Hindlimb muscle (tissue), 1 donor: ENCODE measurements at places on chromosomes 6 and 20.

- no peak for DNase-seq
These were observed 1.2 kb downstream of the IFNGR1 start for GRCh38 chr6:137217801-137218472.

DNA sequence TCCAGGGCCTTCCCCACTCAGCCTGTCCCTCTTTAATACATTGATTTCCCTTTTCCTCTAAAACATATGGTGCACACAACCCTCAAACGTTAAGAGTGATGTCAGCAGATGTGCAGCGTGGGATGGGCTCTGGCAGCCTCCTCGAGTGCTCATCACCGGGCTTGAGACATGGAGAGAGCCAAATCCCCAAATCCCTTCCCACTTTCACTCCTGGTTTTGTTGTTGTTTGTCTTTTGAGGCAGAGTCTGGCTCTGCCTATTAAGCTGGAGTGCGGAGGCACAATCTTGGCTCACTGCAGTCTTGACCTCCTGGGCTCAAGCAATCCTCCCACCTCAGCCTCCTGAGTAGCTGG is 5.8 kb upstream of the PLTP start:
- peak; percentile 77 for DNase-seq

GRCh38 chr6:134123666-134124208 is 71.3 kb upstream of the SLC2A12 start:
- peak; percentile 36 for DNase-seq

DNA sequence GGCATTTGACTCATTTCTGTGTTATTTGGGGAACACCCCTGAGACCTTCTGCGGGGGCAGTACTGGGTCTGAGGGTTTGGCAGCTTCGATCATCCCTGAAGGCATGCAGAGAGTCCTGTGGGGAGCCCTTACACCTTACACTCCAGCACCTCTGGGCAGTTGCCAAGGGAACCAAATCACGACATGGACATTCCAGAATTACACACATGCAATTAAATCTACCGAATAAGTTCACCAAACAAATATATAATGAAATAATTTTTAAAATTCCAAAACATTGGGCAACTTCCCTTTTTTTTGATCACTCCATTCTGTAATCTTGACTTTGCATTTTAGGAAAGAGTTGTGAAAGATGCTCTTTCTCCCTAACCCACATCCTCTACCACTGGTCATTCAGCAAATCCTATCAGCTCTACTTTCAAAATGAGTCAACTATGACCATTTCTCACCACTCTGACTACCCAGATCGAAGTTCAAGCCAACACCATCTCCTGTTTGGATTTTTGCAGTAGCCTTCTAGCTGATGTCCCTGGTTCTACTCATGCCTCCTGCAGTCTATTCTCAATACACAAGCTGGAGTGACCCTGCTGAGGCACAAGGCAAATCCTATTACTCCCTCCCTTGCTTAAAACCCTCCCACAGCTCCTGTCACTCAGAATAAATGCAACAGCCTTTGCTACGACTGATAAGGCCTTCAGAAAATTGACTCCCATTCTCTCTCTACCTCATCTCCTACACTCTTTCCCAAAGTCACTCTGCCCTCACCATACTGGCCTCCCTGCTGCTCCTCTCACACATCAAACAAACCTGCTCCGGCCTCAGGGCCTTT is 533.3 kb downstream of the HACE1 start:
- DNase-seq = no peak

- DNase-seq = no peak
These were observed 12.5 kb upstream of the EBF4 start for GRCh38 chr20:2680046-2680445.

- DNase-seq = no peak
These were observed 81.9 kb downstream of the PHACTR2 start for GRCh38 chr6:143759666-143760065.

DNA sequence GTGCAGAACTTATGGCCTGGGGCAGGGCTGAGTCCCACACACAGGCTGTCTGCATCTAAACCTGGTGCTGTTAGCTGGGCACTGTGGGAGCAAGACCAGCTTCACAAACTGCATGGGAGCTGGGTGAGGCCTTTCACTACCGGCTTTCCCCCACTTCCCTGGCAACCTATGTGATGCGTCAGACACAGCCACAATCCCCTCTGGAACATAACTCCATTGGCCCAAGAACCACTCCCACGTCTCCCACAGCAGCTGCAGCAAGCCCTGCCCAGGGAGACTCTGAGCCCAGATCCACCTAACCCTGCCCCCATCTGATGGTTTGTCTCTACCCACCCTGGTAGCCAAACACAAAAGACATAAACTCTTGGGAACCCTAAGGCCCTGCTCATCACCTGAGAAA is 9.3 kb downstream of the WDR27 start:
- DNase-seq = no peak

DNA sequence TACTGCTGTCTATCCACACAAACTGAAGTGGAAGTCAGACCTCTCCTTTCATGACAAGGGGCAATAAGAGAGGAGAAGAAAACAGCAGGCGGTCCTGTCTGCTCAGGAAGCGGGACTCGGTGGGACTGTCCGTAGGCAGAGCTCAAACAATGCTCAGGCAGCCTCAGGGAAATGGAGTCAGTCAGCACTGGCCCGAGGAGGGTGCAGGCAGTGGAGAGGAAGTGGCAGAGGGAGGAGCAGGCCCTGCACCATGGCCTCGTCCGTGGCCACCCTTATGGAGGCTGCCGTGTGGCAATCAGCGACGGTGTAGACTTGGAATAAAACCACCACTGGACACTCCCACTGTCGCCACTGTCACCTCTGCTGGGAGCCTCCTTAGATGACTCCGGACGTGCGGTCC is 19.6 kb downstream of the FOXC1 start:
- DNase-seq = no peak

DNA sequence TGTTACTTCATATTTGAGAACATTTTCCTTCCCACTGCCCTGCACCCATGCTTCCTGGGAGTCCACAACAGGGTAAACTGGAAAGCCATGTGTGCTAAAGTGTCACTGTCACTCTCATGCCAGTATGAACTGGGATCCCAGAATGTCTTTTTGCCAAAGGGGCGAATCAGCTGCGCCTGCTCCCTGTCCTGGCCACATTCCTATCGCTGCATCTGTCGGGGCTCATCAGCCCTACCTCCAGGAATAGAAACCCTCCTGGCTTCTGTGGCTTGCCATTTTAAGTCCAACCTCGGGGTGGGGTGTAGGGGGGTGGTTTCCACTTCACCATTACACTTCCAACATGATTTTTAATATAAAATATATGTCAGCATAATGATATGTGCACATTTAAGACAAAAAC is 933 bp downstream of the KLHL31 start:
- DNase-seq = no peak

DNA sequence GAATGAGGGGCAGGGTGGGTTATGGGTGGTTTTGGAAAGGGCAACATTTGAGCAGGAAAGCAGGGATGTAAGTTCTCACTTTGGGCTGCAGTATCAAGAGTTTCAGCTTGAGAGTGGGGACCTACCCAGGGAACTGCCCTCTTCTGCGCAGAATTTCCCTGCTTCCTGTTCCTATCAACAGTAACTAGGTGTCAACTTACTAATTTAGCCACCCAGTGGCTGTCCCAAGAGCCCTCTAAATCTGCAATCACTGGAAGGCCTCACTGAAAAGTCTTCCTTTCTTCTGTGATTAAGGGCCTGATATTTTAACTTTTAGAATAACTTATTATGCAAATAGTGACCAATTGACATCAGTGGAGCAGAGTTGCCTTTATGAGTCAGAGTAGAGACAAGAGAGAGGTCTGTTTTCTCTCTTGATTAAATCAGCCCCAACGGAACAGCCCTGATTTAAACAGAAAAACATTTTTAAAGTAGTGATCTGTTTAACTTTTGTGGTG is 118.2 kb upstream of the RIPOR2 start:
- DNase-seq = no peak

DNA sequence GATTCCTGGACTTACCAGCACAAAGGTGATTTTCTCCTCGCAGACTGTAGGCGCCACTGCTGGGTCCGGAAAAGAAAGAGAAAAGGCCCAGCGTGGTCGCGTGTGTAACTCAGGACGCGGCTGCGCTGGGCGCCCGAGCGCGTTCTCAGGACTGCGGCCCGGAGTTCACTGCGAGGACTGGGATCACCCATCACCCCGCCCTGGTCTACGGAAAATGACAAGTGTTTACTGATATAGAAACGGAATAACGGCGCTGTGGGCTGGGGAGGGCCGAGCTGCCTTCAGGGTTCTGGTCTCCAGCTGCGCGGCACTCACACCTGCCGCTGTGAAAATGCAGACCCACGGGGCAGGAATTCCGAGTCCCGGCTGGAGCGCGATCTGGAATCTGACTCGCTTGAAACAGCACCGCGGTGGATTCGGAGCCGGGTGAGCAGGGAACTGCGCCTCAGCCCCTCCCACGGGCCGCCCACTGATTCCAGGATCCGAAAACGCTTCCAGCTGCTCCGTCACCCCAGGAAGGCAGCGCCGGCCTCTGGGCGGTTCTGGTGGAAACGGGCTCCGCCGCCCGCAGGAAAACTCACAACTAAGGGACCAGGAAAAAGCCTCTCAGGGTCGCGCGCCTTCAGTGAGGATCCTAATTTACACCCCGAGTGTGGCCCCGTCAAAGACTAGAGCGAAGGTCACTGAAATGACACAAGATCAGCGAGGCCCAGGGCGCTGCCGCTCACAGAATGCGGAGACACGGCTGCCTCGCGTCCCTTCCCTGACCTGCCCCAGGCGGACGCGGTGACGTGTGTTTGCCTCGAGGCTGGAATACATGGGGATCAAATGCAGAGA is 34.5 kb downstream of the HLA-A start:
- DNase-seq = peak; percentile 87

- DNase-seq = no peak
These were observed 117.4 kb downstream of the ZFAND3 start for GRCh38 chr6:37936906-37937305.

- no peak for DNase-seq
These were observed 380.7 kb upstream of the CITED2 start for GRCh38 chr6:139754898-139755775.

DNA sequence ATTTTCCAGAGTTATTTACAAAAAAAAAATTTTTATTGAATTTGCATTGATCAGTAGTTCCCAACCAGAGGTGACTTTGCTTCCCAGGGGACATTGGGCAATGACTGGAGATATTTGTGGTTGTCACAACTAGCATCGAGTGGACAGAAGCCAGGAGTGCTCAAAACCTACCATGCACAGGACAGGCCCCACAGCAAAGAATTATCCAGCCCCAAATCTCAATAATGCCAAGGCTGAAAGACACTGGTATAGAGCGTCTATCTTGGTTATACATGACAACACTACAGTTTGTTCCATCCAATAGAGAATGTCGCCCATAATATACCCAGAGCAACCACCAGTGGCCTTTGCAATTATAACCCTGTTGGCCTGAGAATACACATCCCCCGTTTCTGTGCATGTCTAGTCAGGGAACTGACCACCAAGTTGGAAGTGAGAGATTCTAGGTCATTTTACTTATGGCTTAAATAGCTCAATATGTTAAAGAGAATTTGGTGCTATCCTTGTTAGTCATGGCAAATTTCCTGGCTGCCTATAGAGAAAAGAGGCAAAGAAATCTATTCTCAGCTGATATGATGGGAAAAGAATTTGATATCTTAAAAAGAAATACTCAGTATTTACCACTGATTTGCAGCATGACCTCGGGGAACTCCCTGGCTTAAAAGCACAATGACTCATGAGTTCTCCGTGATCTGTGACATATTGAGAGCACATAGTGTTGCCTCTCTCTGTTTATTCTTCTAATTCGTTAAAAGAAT is 76.0 kb upstream of the ADTRP start:
- no peak for DNase-seq

DNA sequence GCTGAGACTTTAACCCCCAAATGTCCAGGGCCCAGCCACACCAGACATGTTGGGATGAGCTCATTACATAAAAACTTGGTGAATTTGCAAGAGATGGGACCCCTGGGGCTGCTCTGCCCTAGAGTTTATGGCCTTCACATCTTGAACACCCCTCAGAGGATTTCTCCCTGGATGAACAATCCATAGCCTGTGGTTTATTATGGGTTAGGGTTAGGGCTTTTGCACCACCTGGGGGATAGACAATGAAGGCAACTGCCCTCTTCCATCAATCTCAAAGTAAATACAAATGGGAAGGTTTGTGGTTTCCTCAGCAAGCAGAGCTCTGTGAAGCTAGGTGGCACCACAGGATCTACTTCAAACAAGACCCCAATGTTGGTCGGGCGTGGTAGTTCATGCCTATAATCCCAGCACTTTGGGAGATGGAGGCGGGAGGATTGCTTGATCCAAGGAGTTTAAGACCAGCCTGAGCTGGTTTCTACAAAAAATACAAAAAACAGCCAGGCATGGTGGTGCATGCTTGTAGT is 17.4 kb downstream of the SPINT3 start:
- no peak for DNase-seq

DNA sequence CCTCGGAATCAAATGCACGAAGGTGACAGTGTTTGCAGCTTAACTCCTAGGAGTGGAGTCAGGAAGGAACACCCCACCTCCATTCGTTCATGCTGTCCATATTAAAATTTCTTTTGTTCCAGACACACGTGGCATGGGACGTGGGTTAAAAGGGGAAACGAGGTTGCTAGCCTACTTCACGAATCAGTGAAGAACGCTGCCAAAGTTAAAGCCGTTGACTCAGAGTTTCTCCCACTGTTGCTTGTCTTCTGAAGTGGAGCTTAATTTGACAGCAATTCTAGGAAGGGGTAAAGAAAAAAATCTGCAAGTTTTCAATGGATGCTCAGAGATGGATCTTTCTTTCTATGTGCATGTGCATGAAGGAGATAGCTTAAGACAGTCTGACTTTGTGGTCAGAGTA is 499.1 kb downstream of the CD83 start:
- DNase-seq = no peak

GRCh38 chr6:153150752-153151440 is 19.8 kb upstream of the RGS17 start:
- no peak for DNase-seq

DNA sequence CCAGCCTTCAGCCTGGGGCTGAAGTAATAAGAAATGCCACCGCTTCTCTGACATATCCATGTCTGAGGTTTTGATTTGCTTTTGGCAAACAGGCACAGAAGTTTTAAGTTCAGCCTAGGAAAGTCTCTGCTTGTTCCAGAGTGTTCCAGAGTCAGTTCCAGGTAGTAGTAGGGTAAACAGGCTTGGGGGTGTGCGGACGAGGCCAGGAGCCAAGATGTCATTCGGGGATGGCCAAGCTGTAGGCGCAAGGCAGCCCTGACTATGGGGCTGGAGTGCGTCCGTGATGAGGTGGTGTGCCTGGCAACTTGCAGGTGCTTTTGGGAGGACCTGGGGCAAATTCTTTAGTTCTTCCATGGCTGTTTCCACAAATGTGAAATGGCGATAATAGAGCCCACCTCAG is 60.3 kb downstream of the IRF4 start:
- no peak for DNase-seq

DNA sequence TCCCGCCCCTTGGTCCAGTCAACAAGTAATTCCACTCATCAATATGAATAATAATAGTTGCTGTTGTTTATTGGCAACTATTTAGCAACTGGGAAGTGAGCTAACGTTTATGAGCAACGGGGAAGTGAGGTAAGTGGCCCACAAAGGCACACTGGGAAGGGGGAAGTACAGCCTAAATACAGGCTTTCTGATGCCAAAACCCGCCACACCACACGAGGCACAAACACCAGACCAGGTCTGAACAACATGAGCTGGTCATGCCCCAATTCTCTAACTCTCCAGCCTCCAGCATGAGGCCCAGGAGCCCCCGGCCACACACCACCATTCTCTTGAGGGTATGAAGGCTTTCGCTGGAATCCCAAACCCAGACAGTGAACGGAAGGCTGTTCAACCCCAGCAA is 50.8 kb downstream of the PREX1 start:
- DNase-seq = no peak

GRCh38 chr6:129141499-129141898 is 258.6 kb downstream of the LAMA2 start:
- DNase-seq = peak; percentile 47
